ENCODE measurements at places on chromosomes 13 and 19.

- H3K36me3 ChIP-seq = peaks cover 46% of the 10 kb centered on the region
- no peak for ATAC-seq
- peaks cover 24% of the 10 kb centered on the region for H3K4me1 ChIP-seq
- H3K27me3 ChIP-seq = no peaks in the 10 kb centered on the region
- no peak overlapping the region for H3K4me3 ChIP-seq
- H3K27ac ChIP-seq = no peak overlapping the region
These were observed 5.7 kb downstream of the SLC25A30 start for GRCh38 chr13:45412274-45413049.

GRCh38 chr13:111938741-111939665 lies 127.9 kb upstream of the SOX1 start:
- ATAC-seq = no peak
- H3K4me3 ChIP-seq = no peak overlapping the region
- no peaks in the 10 kb centered on the region for H3K4me1 ChIP-seq
- peaks cover 26% of the 10 kb centered on the region for H3K27me3 ChIP-seq

GRCh38 chr19:13012690-13013608 lies 17.7 kb downstream of the NFIX start:
- peak; percentile 61 for ATAC-seq
- H3K27me3 ChIP-seq = peaks cover 59% of the 10 kb centered on the region
- peak overlapping the region; percentile 84 for H3K4me3 ChIP-seq
- H3K4me1 ChIP-seq = peaks cover 7% of the 10 kb centered on the region

- H3K27me3 ChIP-seq = no peaks in the 10 kb centered on the region
- peak; percentile 62 for ATAC-seq
- H3K4me3 ChIP-seq = peak within 1 kb of the TSS; percentile 99
- peaks cover 56% of the 10 kb centered on the region for H3K36me3 ChIP-seq
These were observed at the start of gene DNAJB1 for GRCh38 chr19:14517840-14518505. Gene DNAJB1, minus strand, starts transcription at chr19:14518397. Its CDS starts 48 bp downstream, at chr19:14518349.

- no peaks in the 10 kb centered on the region for H3K4me1 ChIP-seq
- H3K36me3 ChIP-seq = no peaks in the 10 kb centered on the region
- H3K4me3 ChIP-seq = no peak overlapping the region
- no peak overlapping the region for H3K27ac ChIP-seq
- no peaks in the 10 kb centered on the region for H3K27me3 ChIP-seq
- ATAC-seq = no peak
These were observed 625 bp downstream of the F2RL3 start for GRCh38 chr19:16889366-16889882.

- ATAC-seq = peak; percentile 59
- peak overlapping the region; percentile 93 for H3K4me3 ChIP-seq
- H3K27me3 ChIP-seq = no peaks in the 10 kb centered on the region
- peaks cover 28% of the 10 kb centered on the region for H3K36me3 ChIP-seq
- H3K27ac ChIP-seq = peak overlapping the region; percentile 79
These were observed 6.2 kb downstream of the MYO1F start for GRCh38 chr19:8571006-8571411.

- no peak for ATAC-seq
- no peaks in the 10 kb centered on the region for H3K27me3 ChIP-seq
These were observed 20.7 kb upstream of the ZNF331 start for GRCh38 chr19:53517114-53517741.

- no peak overlapping the region for H3K27ac ChIP-seq
- no peaks in the 10 kb centered on the region for H3K27me3 ChIP-seq
- H3K36me3 ChIP-seq = no peaks in the 10 kb centered on the region
- no peak overlapping the region for H3K4me3 ChIP-seq
- no peak for ATAC-seq
These were observed 5.3 kb downstream of the USHBP1 start for GRCh38 chr19:17259118-17259780.

DNA sequence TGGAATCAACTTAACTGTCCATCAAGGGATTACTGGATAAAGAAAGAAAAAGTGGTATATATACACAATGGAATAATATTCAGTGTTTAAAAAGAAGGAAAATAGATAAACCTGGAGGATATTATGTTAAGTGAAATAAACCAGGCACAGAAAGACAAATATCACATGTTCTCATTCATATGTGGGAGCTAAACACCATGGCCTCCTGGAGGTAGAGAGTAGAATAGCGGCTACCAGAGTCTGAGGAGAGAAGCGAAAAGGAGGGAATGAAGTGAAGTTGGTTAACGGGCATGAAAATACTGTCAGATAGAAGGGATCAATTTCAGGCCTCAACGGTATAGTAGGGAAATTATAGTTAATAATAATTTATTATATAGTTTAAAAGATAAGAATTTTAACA lies 147.5 kb upstream of the OBI1 start:
- no peak for ATAC-seq
- H3K36me3 ChIP-seq = no peaks in the 10 kb centered on the region
- no peaks in the 10 kb centered on the region for H3K4me1 ChIP-seq
- peaks cover 3% of the 10 kb centered on the region for H3K27me3 ChIP-seq
- H3K27ac ChIP-seq = no peak overlapping the region

- ATAC-seq = no peak
- no peak overlapping the region for H3K27ac ChIP-seq
- H3K4me3 ChIP-seq = no peak overlapping the region
- no peaks in the 10 kb centered on the region for H3K36me3 ChIP-seq
- peaks cover 2% of the 10 kb centered on the region for H3K27me3 ChIP-seq
These were observed 90.9 kb upstream of the TRPC4 start for GRCh38 chr13:37960427-37960826.

- ATAC-seq = no peak
- H3K27me3 ChIP-seq = no peaks in the 10 kb centered on the region
- no peak overlapping the region for H3K4me3 ChIP-seq
These were observed 166.9 kb downstream of the DLEU7 start for GRCh38 chr13:50676602-50677001.

DNA sequence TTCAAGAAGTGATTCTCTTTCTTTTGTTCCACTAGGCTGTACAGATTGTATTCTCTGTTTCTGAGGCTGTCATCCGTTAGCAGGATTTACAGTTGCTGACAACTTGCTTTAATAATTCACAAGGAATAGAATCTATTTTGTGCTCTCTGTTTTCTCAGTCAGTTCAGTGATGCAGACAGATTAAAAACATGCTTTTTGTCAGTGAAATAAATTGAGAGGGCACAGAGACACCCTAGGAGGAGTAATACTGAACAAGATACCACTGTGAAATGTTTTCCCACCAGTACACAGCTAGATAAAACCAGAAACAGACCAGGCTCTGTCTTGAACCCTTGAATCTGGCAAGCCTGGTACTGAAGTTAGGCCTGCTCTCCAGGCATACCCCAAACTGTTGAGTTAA lies 58.7 kb downstream of the LACC1 start:
- H3K27me3 ChIP-seq = peaks cover 18% of the 10 kb centered on the region
- no peaks in the 10 kb centered on the region for H3K36me3 ChIP-seq
- ATAC-seq = no peak
- no peak overlapping the region for H3K4me3 ChIP-seq
- no peak overlapping the region for H3K27ac ChIP-seq

- H3K27ac ChIP-seq = no peak overlapping the region
- H3K36me3 ChIP-seq = no peaks in the 10 kb centered on the region
- no peak overlapping the region for H3K4me3 ChIP-seq
- H3K4me1 ChIP-seq = no peaks in the 10 kb centered on the region
These were observed 465.6 kb downstream of the ITGBL1 start for GRCh38 chr13:101917833-101918661.

DNA sequence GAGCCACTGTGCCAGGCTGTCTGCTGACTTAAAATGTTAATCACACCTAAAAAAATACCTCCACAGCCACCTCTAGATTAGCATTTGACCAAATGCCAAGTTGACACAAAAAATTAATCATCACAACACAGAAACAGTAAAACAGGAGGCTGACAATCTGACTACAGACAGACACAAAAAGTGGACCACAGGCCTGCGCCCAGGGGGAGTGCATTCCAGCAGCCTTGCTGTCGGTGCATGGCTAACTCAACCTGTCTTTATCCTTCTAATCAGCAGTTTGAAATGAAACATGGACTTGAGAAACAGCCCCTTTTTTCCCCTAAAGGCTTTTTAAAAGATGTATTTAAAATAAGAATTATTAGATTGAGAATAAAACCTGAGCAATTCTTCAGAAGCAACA lies 34.0 kb downstream of the RASL11A start:
- no peaks in the 10 kb centered on the region for H3K4me1 ChIP-seq
- peaks cover 8% of the 10 kb centered on the region for H3K27me3 ChIP-seq
- ATAC-seq = no peak
- no peaks in the 10 kb centered on the region for H3K36me3 ChIP-seq
- H3K4me3 ChIP-seq = no peak overlapping the region

DNA sequence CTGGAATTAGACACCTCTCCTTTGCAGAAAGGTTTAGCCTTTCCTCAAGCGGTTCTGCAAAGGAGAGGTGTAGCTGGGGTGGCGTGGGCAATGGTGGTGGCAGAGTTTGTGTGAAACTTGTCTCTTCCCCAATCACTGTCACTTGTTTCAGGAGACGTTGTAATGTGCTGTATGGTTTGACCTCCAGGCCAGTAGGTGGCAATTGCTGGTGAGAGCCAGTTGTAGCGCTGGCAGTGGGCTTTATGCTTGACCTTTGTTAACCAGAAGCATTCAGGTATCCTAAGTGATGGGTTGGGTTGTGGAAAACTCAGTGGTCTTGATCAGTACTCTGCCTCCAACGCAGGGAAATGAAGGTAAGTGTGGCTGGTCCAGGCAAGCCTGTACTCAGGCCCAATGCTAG lies 12.7 kb upstream of the LILRA5 start:
- no peaks in the 10 kb centered on the region for H3K36me3 ChIP-seq
- H3K27ac ChIP-seq = no peak overlapping the region
- peaks cover 21% of the 10 kb centered on the region for H3K27me3 ChIP-seq
- H3K4me3 ChIP-seq = no peak overlapping the region

- no peak overlapping the region for H3K27ac ChIP-seq
- ATAC-seq = peak; percentile 60
- no peaks in the 10 kb centered on the region for H3K4me1 ChIP-seq
- H3K27me3 ChIP-seq = peaks cover 11% of the 10 kb centered on the region
- no peak overlapping the region for H3K4me3 ChIP-seq
- no peaks in the 10 kb centered on the region for H3K36me3 ChIP-seq
These were observed 1486.8 kb downstream of the EFNB2 start for GRCh38 chr13:105048677-105049076.

GRCh38 chr13:48843630-48844380 lies 131.9 kb upstream of the FNDC3A start:
- H3K27me3 ChIP-seq = peaks cover 4% of the 10 kb centered on the region
- H3K4me3 ChIP-seq = no peak overlapping the region
- no peak overlapping the region for H3K27ac ChIP-seq
- no peaks in the 10 kb centered on the region for H3K36me3 ChIP-seq

- no peaks in the 10 kb centered on the region for H3K36me3 ChIP-seq
- no peaks in the 10 kb centered on the region for H3K4me1 ChIP-seq
- ATAC-seq = peak; percentile 38
- no peaks in the 10 kb centered on the region for H3K27me3 ChIP-seq
These were observed 395.9 kb downstream of the KCNRG start for GRCh38 chr13:50410921-50411746.

GRCh38 chr13:46561691-46562090 lies 8.7 kb downstream of the LRCH1 start:
- H3K27ac ChIP-seq = no peak overlapping the region
- ATAC-seq = no peak
- H3K4me3 ChIP-seq = no peak overlapping the region

DNA sequence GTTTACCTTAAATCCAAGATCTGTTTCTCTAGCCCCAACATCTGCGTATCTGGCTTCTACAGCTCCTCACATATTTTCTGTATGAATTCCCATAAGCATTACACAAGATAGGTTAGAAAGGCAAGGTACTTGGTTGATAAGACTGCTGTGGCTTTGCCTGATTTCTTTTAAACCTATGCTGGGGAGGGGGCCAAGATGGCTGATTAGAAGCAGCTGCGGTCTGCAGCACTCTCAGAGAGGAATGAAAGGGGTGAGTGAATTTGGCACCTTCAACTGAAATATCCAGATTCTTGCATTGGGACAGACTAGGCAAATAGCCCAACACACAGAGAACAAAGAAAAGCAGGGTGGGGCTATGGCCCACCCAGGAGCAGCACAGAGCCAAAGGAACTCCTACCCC lies 12.2 kb upstream of the DLEU7 start:
- H3K27me3 ChIP-seq = peaks cover 12% of the 10 kb centered on the region
- no peak for ATAC-seq
- H3K36me3 ChIP-seq = no peaks in the 10 kb centered on the region
- H3K4me1 ChIP-seq = no peaks in the 10 kb centered on the region
- no peak overlapping the region for H3K4me3 ChIP-seq

DNA sequence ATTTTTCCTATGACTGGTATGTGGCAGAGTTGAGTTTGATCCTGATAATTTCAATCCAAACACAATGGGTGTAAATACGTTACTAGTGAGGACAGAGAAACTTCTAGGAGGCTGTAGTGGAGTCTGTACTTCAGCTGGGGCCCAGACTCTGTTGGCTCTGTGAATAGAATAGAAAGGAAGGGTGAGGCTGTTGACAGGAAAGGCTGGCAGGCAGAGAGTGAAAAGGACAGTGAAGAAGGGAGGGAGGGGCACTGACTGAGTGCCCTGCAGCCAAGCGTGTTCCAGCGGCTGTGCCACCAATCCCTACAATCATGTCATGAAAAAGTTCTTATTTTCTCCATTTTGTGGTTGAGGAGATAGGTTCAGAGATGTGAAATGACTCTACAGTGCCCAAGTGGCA lies 80.5 kb downstream of the MBNL2 start:
- ATAC-seq = no peak
- peaks cover 10% of the 10 kb centered on the region for H3K4me1 ChIP-seq
- no peak overlapping the region for H3K27ac ChIP-seq

DNA sequence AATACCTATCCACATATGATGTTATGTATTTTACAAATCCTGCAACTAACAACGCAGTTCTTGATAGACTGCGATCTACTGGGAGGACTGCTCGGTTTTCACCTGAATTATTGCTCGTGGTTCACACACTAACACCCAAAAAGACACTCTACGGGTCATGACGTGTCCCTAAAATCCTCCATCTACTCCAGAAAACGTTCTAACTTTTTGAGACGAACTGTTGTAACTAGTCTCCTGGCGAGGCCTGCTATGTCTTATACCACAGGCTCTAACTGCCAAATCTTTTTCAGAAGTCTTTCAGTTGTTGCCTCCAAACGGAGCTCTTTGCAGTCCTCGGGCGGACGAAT lies 108.2 kb downstream of the KCNRG start:
- H3K4me1 ChIP-seq = peaks cover 33% of the 10 kb centered on the region
- peak; percentile 15 for ATAC-seq
- H3K27ac ChIP-seq = peak overlapping the region; percentile 83
- H3K4me3 ChIP-seq = peak overlapping the region; percentile 92
- H3K36me3 ChIP-seq = peaks cover 39% of the 10 kb centered on the region

GRCh38 chr19:31592456-31592855 lies 243.2 kb upstream of the TSHZ3 start:
- no peak overlapping the region for H3K4me3 ChIP-seq
- no peaks in the 10 kb centered on the region for H3K36me3 ChIP-seq
- peaks cover 12% of the 10 kb centered on the region for H3K27me3 ChIP-seq
- no peak for ATAC-seq

GRCh38 chr13:50842990-50843256 lies 569 bp downstream of the DLEU7 start:
- H3K4me3 ChIP-seq = peak overlapping the region; percentile 22
- H3K27me3 ChIP-seq = peaks cover 7% of the 10 kb centered on the region
- H3K27ac ChIP-seq = no peak overlapping the region
- no peaks in the 10 kb centered on the region for H3K36me3 ChIP-seq

Data from activated T-helper 17 cell treated with anti-CD3 and anti-CD28 coated beads, Interleukin-2, amount 50 U/mL, for 72 hours (primary cell).